ENCODE measurements at places on chromosomes 3 and 15. TPM values are rescaled to one million over a fixed set of nuclear protein-coding genes. Genes with fewer than 3 reads are reported as not detected.

The CPN2 gene
- polyA plus RNA-seq: 4.6 TPM

The HEG1 gene
- 27.3 TPM for polyA plus RNA-seq

The ANKRD34C gene
- not detected for polyA plus RNA-seq

The SV2B gene
- polyA plus RNA-seq: 0.17 TPM

The DNAH12 gene
- 0.60 TPM for polyA plus RNA-seq

The SNURF gene
- polyA plus RNA-seq: 6.2 TPM

The BFSP2 gene
- polyA plus RNA-seq: not detected

The DUOX1 gene
- 4.3 TPM for polyA plus RNA-seq

The ANP32A gene
- 114 TPM for polyA plus RNA-seq

The OPA1 gene
- polyA plus RNA-seq: 17.7 TPM

The FBLN2 gene
- polyA plus RNA-seq: 76.2 TPM

The CYP1A2 gene
- 0.17 TPM for polyA plus RNA-seq

The CACNA2D3 gene
- 1.3 TPM for polyA plus RNA-seq

The NDN gene
- 211 TPM for polyA plus RNA-seq

The SCN11A gene
- polyA plus RNA-seq: 0.86 TPM

The MOBP gene
- not detected for polyA plus RNA-seq

The SRGAP3 gene
- 7.9 TPM for polyA plus RNA-seq

The HRH1 gene
- 3.3 TPM for polyA plus RNA-seq

The TRIM59 gene
- polyA plus RNA-seq: 6.4 TPM

The TM4SF1 gene
- 194 TPM for polyA plus RNA-seq

The NTRK3 gene
- polyA plus RNA-seq: 5.6 TPM

The PIK3R4 gene
- 17.1 TPM for polyA plus RNA-seq

The SAMD7 gene
- not detected for polyA plus RNA-seq

The GPR62 gene
- polyA plus RNA-seq: not detected

The LTF gene
- polyA plus RNA-seq: 0.27 TPM

The RTP1 gene
- polyA plus RNA-seq: not detected

The CCR5 gene
- polyA plus RNA-seq: not detected

The PEX5L gene
- polyA plus RNA-seq: 0.13 TPM

The ARGFX gene
- polyA plus RNA-seq: not detected

The SLC51B gene
- polyA plus RNA-seq: 8.6 TPM

The CD200 gene
- 14.2 TPM for polyA plus RNA-seq

The PCOLCE2 gene
- 5.5 TPM for polyA plus RNA-seq

The CD96 gene
- 2.0 TPM for polyA plus RNA-seq

The SERPINI2 gene
- not detected for polyA plus RNA-seq

The SLC2A2 gene
- 40.8 TPM for polyA plus RNA-seq

Data from hepatocyte (in vitro differentiated cells).